A549 treated with ZK216348 at 1 μM for 4 hours (cell line): ENCODE measurements at places on chromosomes 11 and 22. TPM values are rescaled to one million over a fixed set of nuclear protein-coding genes. Genes with fewer than 3 reads are reported as not detected.

SLC6A5 gene
- not detected in 5 replicates for total RNA-seq

TSPAN18 gene
- 1.9 to 3.6 TPM (median 2.9 TPM) in 5 replicates for total RNA-seq

MS4A8 gene
- total RNA-seq, result not detected in 5 replicates

PEX26 gene
- total RNA-seq, result 6.8 to 13.4 TPM (median 10.8 TPM) in 5 replicates

VWCE gene
- total RNA-seq, result 0.25 to 1.0 TPM (median 0.54 TPM) in 5 replicates

NLRX1 gene
- 5.9 to 12.5 TPM (median 10.7 TPM) in 5 replicates for total RNA-seq

EI24 gene
- total RNA-seq, result 98.9 to 117 TPM (median 103 TPM) in 5 replicates

TMEM184B gene
- total RNA-seq, result 26.4 to 56.6 TPM (median 49.8 TPM) in 5 replicates

MS4A12 gene
- not detected in 5 replicates for total RNA-seq

SMTNL1 gene
- not detected in 5 replicates for total RNA-seq

TRMT112 gene
- total RNA-seq, result 382 to 473 TPM (median 414 TPM) in 5 replicates

ART1 gene
- not detected in 5 replicates for total RNA-seq

PANX2 gene
- 3.7 to 7.7 TPM (median 7.1 TPM) in 5 replicates for total RNA-seq

SELENOM gene
- total RNA-seq, result 44.3 to 71.4 TPM (median 66.5 TPM) in 5 replicates

OR5B21 gene
- not detected in 5 replicates for total RNA-seq

CSNK2A3 gene
- 1.8 to 2.8 TPM (median 1.9 TPM) in 5 replicates for total RNA-seq

C22orf31 gene
- total RNA-seq, result not detected in 5 replicates

MYRF gene
- 11.2 to 24.6 TPM (median 20.8 TPM) in 5 replicates for total RNA-seq

FIBIN gene
- total RNA-seq, result not detected in 5 replicates

ASRGL1 gene
- total RNA-seq, result 12.7 to 13.7 TPM (median 13.1 TPM) in 5 replicates

SHISA8 gene
- 0.14 to 0.29 TPM (median 0.29 TPM) in 3 of 5 replicates, not detected in the others for total RNA-seq

EML3 gene
- 13.5 to 30.1 TPM (median 26.2 TPM) in 5 replicates for total RNA-seq

GLB1L3 gene
- total RNA-seq, result not detected in 5 replicates
